ENCODE measurements at places on chromosomes 5 and 9.

- DNase-seq, result no peak
Observed at GRCh38 chr9:76560481-76560922, 101.5 kb downstream of the GCNT1 start.

GRCh38 chr5:31251032-31251431, 57.5 kb downstream of the CDH6 start:
- DNase-seq, result no peak

GRCh38 chr5:31827867-31828266, 188.9 kb downstream of the PDZD2 start:
- DNase-seq, result no peak

- DNase-seq, result no peak
Observed at GRCh38 chr9:75812141-75812540, 78.3 kb upstream of the PCSK5 start.

- no peak for DNase-seq
Observed at GRCh38 chr9:127116088-127116726, 6.2 kb downstream of the ANGPTL2 start.

- DNase-seq, result peak; percentile 29
Observed at GRCh38 chr9:137672907-137673791, 54.3 kb downstream of the EHMT1 start.

GRCh38 chr9:108475813-108476212, 380.0 kb downstream of the ACTL7B start:
- DNase-seq, result no peak

DNA sequence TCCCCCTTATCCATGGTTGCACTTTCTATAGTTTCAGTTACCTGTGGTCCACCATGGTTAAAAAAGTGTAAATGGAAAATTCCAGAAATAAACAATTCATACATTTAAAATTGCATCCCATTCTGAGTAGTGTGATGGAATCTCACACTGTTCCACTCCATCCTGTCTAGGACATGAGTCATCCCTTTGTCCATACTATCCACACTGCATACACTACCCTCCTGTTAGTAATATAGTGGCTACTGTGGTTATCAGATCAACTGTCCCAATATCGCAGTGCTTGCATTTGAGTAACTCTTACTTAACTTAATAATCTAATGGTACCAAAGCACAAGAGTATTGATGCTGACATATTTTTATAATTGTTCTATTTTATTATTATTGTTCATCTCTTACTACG, 100.7 kb downstream of the RAB3C start:
- no peak for DNase-seq

DNA sequence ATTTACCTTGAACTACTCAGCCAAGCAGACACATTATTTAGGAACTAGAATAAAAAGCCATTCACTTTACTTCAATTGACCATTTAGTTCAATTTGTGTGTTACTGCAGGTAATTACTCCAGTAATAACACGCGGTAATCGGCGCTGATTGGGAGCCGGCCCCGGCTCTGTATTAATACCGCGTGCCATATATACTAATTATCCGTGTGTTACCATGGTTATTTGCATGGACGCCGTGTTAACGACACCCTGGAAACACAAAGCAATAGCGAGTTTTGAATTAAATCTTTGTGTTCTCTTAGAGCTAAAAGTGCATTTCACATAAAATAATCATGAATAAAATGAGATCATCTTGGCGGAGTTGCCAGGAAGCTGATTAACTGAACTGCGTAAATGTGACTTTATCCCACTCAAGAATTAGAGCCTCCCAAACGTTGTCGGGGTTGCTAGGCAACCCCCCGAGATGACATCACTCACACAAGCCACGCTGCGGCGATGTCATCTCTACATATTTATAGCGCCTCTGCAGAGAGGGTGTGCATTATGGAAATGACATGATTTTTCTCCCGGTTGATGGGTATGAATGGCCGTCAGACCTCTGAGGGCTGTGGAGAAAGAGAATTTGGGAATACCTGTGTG, 41.4 kb upstream of the RNU6ATAC start:
- DNase-seq, result no peak

- DNase-seq, result no peak
Observed at GRCh38 chr5:118952992-118953651, 35.2 kb downstream of the DTWD2 start.

DNA sequence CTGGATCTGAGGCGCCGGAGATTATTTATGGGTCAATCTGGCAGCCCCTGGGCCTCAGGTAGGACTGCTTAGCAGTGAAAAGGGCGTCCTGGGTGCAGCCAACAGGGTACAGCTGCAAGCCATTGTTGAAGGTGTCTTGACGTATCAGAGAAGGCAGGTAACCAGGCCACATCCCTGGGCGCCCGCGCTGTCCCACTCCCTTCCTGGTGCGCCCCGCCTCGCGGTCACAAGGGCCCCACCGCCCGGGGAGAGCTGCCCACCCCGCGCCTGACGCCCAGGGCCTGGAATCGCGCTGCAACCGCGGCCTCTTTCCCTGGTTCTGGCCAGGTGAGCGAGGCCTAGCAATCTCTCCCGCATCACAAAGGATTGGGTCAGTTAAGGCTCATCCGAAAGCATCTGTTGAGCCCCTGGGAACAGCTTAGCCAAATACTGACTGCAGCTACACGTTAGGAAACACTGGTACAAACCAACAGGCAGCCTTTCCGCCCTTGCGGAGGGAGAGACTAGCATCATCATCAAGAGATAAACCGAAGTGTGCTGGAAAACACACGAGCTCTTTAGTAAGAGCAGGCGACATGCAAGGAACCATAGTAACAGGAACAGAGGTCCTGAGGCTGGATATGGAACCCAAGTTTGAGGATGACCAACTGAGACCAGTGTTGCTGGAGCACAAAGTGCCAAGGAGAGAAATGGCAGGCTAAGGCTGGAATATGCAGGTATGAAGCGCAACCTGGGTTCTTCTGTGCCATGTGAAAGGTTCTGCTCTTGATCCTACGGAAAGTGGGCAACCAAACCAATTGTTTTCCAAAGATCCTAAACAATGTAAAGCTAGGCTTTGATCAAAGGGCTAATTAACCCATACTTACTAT, 3.6 kb downstream of the RPS23 start:
- no peak for DNase-seq

DNA sequence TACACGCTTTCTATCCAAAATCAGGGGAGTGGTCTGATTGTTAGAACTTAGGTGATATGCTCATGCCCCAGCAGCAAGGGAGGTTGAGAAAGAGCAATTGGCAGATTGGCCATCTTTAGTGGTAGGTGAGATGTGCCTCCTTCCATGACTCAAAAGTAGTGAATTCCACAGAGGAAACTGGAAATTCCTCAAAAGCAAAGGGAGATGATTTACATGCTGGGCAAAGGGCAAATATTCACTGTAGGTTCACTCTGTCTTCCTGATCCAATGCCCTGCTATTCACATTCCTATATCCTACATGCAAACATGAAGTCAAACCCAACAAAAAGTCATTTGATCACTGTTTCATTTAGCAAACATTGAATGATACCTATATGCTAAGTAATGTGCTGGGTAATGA, 130.1 kb upstream of the ZNF608 start:
- no peak for DNase-seq

GRCh38 chr9:84438391-84438790, 97.8 kb upstream of the SLC28A3 start:
- DNase-seq, result no peak

DNA sequence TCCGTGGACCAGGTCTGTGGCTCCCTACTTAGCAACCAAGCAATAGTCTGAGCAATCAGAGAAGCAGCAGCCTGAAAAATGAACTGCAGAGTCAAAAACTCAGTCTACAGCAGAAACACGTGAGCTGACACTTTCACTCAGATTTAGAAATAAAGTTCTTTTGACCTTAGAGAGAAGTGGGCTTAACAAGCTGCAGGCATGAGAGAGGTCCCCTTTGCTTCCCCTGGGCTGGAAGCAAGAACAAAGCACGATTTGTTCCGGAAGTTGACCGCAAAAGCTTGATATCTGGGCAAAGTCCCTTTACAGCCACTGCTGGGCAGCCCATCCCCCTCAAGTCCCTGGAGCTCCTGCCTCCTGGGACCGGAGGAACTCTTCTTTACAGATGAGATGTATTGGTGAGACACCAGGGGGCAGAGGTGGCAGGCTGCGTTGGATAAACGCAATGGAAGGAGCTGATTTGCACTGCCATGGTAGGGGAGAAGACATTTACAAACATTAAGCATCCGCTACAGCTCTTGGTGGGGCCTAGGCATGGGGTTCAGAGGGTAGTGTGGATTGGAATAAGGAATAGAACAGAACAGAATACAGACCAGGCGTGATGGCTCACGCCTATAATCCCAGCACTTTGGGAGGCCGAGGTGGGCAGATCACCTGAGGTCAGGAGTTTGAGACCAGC, 5.8 kb upstream of the SOWAHA start:
- DNase-seq, result no peak

DNA sequence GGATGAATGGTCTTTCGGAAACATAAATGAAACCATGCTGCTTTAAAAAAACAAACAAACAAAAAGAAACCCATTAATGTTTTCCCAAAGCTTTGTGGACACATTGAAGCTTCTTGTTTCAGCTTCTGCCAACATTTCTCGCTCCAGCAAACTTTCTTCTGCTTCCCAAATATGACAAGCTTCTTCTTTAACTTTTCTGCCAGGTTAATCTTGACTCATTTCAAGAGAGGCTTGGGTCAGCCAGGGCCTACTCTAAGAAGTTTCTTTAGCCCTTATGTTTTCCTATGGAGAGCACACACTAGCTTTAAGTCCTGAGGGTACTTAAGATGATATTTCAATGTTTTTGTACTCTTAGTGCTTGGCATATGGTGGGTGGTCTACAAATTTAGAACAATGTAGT, 6.1 kb downstream of the ANXA1 start:
- DNase-seq, result no peak

GRCh38 chr5:78647838-78648358, 674 bp downstream of the LHFPL2 start:
- no peak for DNase-seq

DNA sequence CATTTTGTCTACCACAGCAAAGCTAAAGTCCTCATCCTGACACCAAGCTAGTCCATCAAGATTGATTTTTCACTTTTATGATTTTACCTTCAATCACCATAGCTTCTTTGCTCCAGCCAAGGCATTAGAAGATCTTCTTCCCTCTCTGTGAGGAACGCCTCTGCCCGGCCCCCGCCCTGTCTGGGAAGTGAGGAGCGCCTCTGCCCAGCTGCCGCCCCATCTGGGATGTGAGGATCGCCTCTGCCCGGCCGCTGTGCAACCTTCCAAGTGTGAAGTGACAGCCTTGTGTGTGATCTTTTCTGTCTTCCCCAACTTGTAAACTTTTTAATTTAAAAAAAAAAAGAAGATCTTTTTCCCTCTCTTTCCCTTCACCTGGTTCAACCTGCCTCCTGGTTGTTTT, 210.5 kb upstream of the NREP start:
- DNase-seq, result no peak

- DNase-seq, result no peak
Observed at GRCh38 chr5:36162810-36163486, 11.0 kb downstream of the SKP2 start.

- DNase-seq, result no peak
Observed at GRCh38 chr5:156534085-156534484, 207.1 kb downstream of the SGCD start.

DNA sequence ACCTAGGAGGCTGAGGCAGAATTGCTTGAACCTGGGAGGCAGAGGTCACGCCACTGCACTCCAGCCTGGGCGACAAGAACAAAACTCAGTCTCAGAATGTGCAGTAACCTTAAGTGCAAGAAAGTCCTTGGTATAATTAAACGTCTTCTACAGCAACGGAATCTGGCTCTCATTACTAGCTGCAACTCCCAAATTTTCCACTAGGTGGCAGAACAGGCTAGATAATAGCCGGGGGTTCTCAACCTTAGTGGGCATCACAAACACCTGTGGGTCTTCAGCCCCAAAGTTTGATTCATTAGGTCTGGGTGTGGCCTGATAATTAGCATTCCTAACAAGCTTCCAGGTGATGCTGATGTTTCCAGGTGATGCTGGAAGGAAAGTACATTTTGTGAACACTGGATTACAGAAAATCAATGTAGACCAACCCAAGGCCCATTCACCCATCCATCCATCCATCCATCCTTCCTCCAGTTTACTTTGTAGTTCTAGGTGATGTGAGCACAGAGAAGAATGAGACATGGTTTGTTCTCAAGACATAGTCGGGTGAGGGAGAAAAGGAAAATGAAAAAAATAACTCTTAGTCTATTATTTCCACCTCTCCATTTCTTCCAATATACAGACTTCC, 37.3 kb downstream of the FBXW2 start:
- DNase-seq, result peak; percentile 63

DNA sequence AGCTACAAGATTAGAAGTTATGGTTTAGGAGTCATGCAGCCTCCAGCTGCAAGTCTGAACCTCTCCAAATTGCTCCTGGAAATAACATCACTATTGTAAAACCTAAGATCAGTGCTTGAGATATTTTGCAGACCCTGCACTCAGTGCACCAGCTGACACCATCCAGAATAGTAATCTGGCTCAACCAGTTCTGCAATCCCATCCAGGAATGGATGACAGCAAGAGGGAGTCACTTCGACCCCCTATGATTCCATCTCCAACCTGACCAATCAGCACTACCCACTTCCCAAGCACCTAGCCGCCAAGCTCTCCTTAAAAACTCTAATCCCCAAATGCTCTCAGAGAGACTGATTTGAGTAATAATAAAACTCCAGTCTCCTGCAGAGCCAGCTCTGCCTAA, 37.9 kb upstream of the NR4A3 start:
- no peak for DNase-seq
